ENCODE measurements at places on chromosomes 5 and 9. TPM values are rescaled to one million over a fixed set of nuclear protein-coding genes. Genes with fewer than 3 reads are reported as not detected.

SLC25A25 gene
- total RNA-seq: 27.3 TPM

BRINP1 gene
- total RNA-seq: 1.5 TPM

HACD4 gene
- 13.5 TPM for total RNA-seq

IL13 gene
- total RNA-seq: not detected

PPIP5K2 gene
- total RNA-seq: 62.2 TPM

SLC27A4 gene
- total RNA-seq: 19.5 TPM

DNA sequence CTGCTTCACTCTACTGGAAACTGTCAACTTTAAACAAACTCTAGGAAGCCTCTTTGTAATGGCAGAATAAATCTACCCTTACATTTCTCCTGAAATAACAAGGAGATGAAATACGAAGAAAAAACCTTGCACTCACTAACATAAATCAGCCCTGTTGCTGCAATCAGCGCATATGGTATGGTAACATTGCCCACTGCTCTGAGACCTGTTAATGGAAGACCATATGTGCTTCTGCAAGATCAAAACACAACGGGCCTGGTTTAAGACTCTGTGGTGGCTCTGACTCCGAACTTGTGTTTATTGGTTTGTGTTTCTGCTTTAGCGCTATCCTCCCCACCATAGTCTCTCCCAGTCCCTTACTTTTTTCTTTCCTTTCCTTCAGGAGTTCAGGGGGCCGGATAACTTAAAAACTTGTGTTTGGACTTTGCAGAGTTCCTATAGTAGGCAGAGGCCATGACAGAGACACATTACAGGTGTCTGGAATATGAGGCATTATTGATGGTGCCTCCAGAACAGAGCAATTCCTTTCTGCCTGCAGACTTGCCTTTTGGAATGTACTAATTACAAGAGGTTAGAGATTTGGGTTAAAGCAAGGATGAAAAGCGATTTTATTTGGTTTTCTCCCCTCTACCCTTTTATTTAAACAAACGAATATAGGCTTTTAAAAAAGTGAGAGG is 110.8 kb downstream of the PSAT1 start:
- H3K4me1 ChIP-seq: no peaks in the 10 kb centered on the region
- H3K36me3 ChIP-seq: no peaks in the 10 kb centered on the region
- no peak overlapping the region for H3K27ac ChIP-seq
- H3K4me3 ChIP-seq: no peak overlapping the region

GRCh38 chr5:73450137-73450536 is 1.6 kb upstream of the FOXD1 start:
- H3K4me1 ChIP-seq: peaks cover 26% of the 10 kb centered on the region
- DNase-seq: no peak
- no peak overlapping the region for H3K4me3 ChIP-seq

- no peaks in the 10 kb centered on the region for H3K4me1 ChIP-seq
- DNase-seq: no peak
- H3K27me3 ChIP-seq: no peaks in the 10 kb centered on the region
- no peak overlapping the region for H3K27ac ChIP-seq
- H3K36me3 ChIP-seq: no peaks in the 10 kb centered on the region
- H3K4me3 ChIP-seq: no peak overlapping the region
Measured at GRCh38 chr5:103624675-103625074, 62.1 kb upstream of the NUDT12 start.

- no peak overlapping the region for H3K4me3 ChIP-seq
- H3K27me3 ChIP-seq: no peaks in the 10 kb centered on the region
- H3K4me1 ChIP-seq: no peaks in the 10 kb centered on the region
Measured at GRCh38 chr5:76175821-76176403, 92.7 kb downstream of the SV2C start.

- H3K4me3 ChIP-seq: no peak overlapping the region
- H3K4me1 ChIP-seq: no peaks in the 10 kb centered on the region
- no peaks in the 10 kb centered on the region for H3K36me3 ChIP-seq
- H3K27ac ChIP-seq: no peak overlapping the region
- H3K27me3 ChIP-seq: no peaks in the 10 kb centered on the region
- DNase-seq: no peak
Measured at GRCh38 chr5:23730023-23730422, 222.6 kb downstream of the PRDM9 start.

GRCh38 chr5:137706841-137707240 is 29.0 kb downstream of the KLHL3 start:
- H3K4me3 ChIP-seq: no peak overlapping the region
- H3K27me3 ChIP-seq: no peaks in the 10 kb centered on the region
- no peak overlapping the region for H3K27ac ChIP-seq
- DNase-seq: no peak
- H3K36me3 ChIP-seq: no peaks in the 10 kb centered on the region

DNA sequence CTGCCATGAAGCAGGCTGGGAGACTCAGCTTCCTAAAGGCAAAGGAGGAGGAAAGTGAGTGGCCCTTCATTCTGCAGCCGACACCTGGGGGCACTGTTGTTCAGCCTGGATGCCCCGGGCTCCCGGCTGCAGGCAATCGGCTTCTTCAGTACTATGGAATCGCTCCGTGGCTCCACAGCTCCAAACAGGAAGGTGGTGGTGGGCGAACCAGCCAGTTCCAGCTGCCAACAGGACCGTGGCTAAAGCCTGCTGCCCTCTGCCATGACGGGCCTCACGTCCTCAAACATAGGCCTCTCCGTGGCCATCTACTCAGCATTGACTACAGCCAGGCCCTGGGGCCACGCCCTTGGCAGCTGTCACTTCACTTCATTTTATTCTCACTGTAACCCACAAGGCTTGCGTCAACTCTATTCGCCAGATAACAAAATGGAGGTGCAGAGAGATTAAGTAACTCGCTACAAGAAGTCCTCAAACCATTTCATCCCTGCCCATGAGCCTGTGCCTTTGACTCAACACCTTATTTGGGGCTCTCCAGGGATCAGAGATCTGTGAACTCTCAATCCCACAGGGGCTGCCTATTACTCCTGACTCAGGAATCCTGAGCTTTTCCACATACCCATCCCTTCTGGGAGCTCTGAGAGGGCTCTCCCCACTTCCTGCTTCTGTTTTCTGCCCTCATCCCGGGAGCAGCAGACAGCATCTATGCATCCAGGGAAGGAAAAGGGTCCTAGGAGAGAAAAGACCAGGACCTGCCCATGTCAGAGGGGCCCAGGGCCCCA is 38.0 kb downstream of the PAX5 start:
- peaks cover 40% of the 10 kb centered on the region for H3K27me3 ChIP-seq
- H3K27ac ChIP-seq: no peak overlapping the region
- no peaks in the 10 kb centered on the region for H3K4me1 ChIP-seq
- DNase-seq: no peak
- H3K4me3 ChIP-seq: peak overlapping the region; percentile 25
- H3K36me3 ChIP-seq: no peaks in the 10 kb centered on the region

- no peaks in the 10 kb centered on the region for H3K36me3 ChIP-seq
- no peak overlapping the region for H3K4me3 ChIP-seq
- DNase-seq: no peak
- no peaks in the 10 kb centered on the region for H3K4me1 ChIP-seq
- no peak overlapping the region for H3K27ac ChIP-seq
Measured at GRCh38 chr5:170147051-170147752, 41.5 kb downstream of the FOXI1 start.

DNA sequence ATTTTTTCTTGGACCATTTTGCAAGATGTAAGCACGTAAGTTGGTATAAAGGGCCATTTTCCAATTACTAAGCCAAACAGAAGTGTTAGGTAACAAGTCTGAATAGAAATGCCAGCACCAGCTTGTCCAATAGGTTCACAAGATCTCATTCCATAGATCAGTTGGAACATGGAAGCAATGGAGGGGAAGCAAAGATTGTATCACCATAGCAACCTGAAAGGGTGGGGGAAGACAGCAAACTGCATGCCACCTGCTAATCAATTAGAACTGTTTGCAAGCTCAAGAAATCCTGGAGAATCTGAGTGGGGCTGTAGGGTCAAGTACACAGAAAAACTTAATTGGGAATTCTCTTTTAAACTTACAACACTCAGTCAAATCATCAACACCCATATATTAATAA is 264.9 kb upstream of the EFNA5 start:
- no peaks in the 10 kb centered on the region for H3K4me1 ChIP-seq
- H3K27ac ChIP-seq: no peak overlapping the region
- no peak for DNase-seq
- no peak overlapping the region for H3K4me3 ChIP-seq

- no peaks in the 10 kb centered on the region for H3K27me3 ChIP-seq
- peak; percentile 64 for DNase-seq
- H3K4me3 ChIP-seq: no peak overlapping the region
- H3K4me1 ChIP-seq: peaks cover 5% of the 10 kb centered on the region
Measured at GRCh38 chr9:121684381-121685145, 33.1 kb downstream of the DAB2IP start.

DNA sequence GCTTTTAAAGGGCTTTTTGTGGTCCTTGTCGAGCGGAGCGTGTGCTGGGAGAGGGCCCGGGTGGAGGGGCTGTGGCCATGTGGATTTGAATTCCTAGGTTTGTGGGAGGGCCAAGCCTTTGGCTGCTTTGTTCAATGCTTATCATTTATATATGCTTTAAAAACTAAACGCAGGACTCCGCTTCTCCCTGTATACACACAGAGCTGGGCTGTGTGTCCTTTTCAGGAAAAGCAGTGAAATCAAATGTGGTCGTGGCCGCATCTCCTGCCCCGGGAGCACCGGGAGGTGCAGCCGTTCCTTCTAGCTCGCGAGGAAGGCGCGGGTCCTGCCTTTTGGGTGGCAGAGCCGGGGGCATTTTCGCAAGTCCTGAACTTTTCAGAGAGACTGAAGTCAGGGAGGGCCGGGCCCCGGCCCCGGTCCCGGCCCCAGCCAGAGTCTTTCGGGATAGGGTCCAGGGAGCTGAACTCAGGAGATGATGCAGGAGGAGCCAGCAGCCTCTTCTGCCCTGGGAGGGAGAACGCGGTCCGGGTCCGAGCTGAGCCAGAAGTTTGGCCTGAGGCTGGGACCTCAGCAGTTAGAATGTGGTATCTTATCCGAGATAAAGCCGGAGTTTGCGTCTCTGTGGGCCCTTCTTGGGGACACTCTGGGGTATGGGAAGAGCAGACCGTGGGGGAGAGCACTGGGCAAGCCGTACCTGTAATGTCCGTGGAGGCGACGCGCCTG is 158.8 kb downstream of the C9orf152 start:
- peaks cover 46% of the 10 kb centered on the region for H3K4me1 ChIP-seq
- H3K27ac ChIP-seq: peak overlapping the region; percentile 78
- H3K27me3 ChIP-seq: peaks cover 4% of the 10 kb centered on the region
- DNase-seq: no peak

DNA sequence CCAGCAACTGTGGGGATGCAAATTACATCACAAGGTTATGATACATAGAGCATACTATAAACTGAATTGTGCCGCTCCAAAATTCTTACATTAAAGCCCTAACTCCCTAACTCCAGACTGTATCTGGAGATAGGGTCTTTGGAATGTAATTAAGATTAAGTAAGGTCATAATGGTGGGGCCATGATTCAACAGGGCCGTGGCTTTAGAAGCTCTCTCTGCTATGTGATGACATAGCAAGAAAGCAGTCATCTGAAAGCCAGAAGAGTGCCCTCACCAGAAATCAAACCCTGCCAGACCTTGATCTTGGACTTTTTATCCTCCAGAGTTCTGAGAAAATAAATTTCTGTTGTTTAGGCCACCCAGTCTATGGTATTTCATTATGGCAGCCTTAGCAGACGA is 123.9 kb downstream of the FBXL17 start:
- H3K4me3 ChIP-seq: no peak overlapping the region
- no peak overlapping the region for H3K27ac ChIP-seq
- no peak for DNase-seq
- H3K27me3 ChIP-seq: no peaks in the 10 kb centered on the region
- peaks cover 22% of the 10 kb centered on the region for H3K4me1 ChIP-seq
- H3K36me3 ChIP-seq: no peaks in the 10 kb centered on the region

- H3K27me3 ChIP-seq: no peaks in the 10 kb centered on the region
- no peak for DNase-seq
- no peak overlapping the region for H3K27ac ChIP-seq
Measured at GRCh38 chr5:16679863-16680262, 63.1 kb upstream of the RETREG1 start.

- peaks cover 30% of the 10 kb centered on the region for H3K4me1 ChIP-seq
- peak; percentile 52 for DNase-seq
- H3K4me3 ChIP-seq: peak overlapping the region; percentile 88
- no peaks in the 10 kb centered on the region for H3K27me3 ChIP-seq
Measured at GRCh38 chr9:75891771-75892215, 1.3 kb downstream of the PCSK5 start.

- H3K36me3 ChIP-seq: no peaks in the 10 kb centered on the region
- no peak for DNase-seq
- no peaks in the 10 kb centered on the region for H3K4me1 ChIP-seq
- no peak overlapping the region for H3K27ac ChIP-seq
Measured at GRCh38 chr9:124084087-124084486, 72.5 kb downstream of the LHX2 start.

- H3K4me3 ChIP-seq: no peak overlapping the region
- no peak overlapping the region for H3K27ac ChIP-seq
- peaks cover 4% of the 10 kb centered on the region for H3K4me1 ChIP-seq
- DNase-seq: no peak
- no peaks in the 10 kb centered on the region for H3K36me3 ChIP-seq
Measured at GRCh38 chr9:122354536-122355199, 16.2 kb upstream of the PTGS1 start.

- peaks cover 47% of the 10 kb centered on the region for H3K4me1 ChIP-seq
- no peaks in the 10 kb centered on the region for H3K36me3 ChIP-seq
- no peak overlapping the region for H3K4me3 ChIP-seq
- no peaks in the 10 kb centered on the region for H3K27me3 ChIP-seq
- no peak for DNase-seq
Measured at GRCh38 chr5:140607031-140607430, 25.9 kb downstream of the CD14 start.

DNA sequence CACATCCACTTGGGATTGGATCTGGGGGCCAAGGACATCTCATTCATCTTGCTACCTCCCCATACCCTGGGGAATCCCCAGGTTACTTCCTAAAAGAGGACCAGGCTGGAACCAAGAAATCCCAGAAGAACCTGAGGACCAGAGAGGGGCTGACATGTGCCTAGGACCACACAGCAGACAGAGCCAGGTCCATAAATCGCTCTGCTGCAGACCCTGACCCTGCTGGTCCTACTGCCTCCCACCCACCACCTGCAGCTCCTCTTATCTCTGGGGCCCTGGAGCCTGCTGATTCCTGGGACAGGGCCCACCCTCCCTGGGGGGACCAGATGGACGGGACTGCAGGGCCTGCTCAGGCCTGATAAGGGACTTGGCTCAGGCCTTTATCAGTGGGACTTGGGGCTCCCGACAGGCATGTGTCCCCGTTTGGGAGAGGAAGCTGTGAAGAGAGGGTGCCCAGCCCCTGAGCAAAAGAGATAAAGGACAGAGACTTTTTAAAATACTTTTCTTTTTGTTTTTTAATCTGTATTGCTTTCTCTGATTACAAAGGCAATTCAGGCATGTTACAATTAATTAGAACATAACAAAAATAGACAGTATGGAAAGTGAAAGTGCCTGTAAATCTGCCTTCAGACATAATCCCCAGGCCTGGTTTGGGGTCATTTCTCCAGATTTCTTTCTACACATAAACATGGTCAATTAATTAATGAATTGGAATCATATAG is 101.3 kb upstream of the LARP1 start:
- H3K27ac ChIP-seq: peak overlapping the region; percentile 52
- peaks cover 26% of the 10 kb centered on the region for H3K4me1 ChIP-seq
- H3K4me3 ChIP-seq: peak overlapping the region; percentile 10
- H3K36me3 ChIP-seq: no peaks in the 10 kb centered on the region
- DNase-seq: no peak

- H3K36me3 ChIP-seq: no peaks in the 10 kb centered on the region
- DNase-seq: no peak
- H3K4me1 ChIP-seq: no peaks in the 10 kb centered on the region
Measured at GRCh38 chr9:32866273-32866672, 82.9 kb downstream of the TMEM215 start.

- no peaks in the 10 kb centered on the region for H3K4me1 ChIP-seq
- no peaks in the 10 kb centered on the region for H3K36me3 ChIP-seq
- no peak overlapping the region for H3K27ac ChIP-seq
- H3K27me3 ChIP-seq: no peaks in the 10 kb centered on the region
- no peak for DNase-seq
Measured at GRCh38 chr5:141779503-141779973, 97.5 kb upstream of the ARAP3 start.

All from lower lobe of right lung (tissue), 2 donors.